ENCODE measurements at places on chromosomes 4 and X.

DNA sequence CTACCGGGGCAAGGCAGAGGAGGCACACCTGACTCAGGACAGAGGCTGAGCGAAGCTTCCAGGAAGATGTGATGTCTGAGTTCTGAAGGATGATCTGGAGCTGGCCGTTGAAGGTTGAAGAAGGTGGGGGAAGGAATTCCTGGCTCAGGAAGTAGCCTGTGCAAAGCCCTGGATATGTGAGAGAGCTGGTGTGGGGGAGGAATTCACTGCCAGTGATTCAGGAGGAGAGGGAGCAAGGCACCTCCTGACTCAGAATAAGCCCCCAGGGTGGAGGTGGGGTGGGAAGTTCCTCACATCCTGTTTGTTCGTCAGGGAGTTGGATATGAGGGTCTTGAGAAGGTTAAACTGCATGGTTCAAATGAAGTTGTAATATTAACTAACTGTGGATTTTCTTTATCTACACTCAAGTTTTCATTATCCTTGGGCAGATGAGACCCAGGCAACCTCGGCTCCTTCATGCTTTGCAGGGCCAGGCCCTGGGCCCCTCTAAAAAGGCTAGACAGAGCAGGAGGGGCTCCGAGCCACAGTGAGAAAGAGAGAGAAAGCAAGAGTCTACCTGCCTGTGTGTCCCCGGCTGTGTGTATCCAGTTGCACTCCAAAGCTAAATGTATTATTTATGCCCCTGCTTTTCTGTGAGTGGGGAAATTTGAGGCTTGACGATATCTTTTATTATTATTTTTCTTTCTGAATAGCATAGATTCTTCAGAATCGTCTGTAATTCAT is 7.1 kb downstream of the NHSL2 start:
- DNase-seq, result no peak

- no peak for DNase-seq
These were observed 19.0 kb upstream of the SUPT20HL2 start for GRCh38 chrX:24332878-24333277.

DNA sequence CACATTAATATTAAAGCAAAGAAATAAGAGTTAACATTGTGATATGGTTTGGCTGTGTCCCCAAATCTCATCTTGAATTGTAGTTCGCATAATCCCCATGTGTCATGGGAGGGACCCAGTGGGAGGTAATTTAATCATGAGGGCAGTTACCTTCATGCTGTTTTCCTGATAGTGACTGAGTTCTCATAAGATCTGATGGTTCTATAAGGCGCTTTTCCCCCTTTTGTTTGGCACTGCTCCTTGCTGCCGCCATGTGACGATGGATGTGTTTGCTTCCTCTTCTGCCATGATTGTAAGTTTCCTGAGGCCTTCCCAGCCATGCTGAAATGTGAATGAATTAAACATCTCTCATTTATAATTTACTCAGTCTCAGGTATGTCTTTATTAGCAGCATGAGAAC is 153.8 kb upstream of the GALNT7 start:
- no peak for DNase-seq

DNA sequence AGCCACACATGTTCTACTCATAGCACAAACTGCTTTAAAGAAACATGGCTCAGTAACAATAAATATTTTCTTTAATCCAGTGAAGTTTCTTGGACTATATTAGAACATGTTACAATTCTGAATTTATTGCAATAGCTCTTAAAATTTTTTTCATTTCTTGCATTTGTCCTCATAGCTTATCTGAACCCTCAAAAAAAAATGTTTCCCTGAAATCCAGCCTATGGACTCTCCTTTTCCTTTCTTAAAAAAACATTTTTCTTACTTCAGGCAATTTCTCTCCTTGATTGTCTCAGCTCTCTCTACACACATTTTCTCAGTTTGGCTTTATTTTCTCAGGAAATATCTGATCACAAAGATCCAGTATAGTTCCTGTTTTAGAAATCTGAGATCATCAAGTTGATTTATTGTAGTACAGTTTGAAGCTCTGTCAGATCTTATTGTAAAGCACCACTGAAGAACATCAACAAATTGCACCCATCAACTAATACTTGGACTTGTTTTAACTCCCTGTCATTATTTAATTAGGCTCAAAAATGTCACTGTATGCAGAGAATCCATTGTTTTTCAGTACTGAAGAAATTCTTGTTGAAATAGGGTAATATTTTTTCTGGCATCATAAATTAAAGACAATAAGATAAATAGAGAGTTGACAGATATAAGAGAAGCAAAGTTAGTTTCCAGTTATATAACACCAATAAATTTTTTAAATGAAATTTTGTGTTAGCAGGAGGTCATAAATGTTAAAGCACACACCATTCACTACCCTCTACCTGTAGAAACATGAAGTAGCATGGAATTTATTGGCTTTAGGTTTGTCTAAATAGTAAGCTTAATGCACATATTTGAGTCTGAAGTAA is 317.7 kb downstream of the ARHGAP24 start:
- no peak for DNase-seq

- no peak for DNase-seq
These were observed 602 bp downstream of the KANTR start for GRCh38 chrX:53094582-53094905.

DNA sequence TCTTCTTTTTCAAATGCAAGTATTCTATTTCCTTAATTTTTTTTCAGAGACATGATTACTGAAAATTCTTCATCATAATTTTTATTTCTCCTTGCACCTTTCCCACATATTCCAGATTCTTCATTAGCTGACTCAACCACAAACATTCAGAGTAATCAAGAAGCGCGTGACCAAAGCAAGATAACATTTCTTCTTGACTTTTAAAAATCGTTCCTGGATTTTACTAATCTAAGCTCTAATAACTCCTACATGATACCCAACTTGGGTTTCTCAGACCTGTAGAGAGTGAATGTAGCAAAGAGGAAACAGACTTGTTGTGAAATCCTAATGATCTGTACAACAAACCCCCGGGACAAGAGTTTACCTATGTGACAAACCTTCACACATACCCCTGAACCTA is 615.0 kb downstream of the TMA16 start:
- no peak for DNase-seq

DNA sequence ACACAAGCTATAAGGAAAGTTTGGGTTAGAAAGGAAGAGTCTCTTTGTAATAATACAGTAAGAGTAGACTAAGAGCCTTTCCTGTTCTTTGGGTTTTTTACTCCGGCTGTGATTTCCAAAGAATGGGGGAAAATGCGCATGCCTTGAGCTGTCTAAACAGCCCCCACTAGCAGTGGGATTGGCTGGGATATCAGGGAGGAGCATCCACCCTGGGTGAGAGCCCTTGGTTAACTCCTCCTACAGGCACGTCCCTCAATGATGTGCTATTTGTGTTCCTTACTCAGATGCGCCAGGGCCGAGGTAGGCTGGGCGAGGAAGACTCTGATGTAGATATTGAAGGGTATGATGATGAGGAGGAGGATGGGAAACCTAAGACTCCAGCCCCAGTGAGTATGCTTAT is 74.0 kb upstream of the OGT start:
- no peak for DNase-seq

DNA sequence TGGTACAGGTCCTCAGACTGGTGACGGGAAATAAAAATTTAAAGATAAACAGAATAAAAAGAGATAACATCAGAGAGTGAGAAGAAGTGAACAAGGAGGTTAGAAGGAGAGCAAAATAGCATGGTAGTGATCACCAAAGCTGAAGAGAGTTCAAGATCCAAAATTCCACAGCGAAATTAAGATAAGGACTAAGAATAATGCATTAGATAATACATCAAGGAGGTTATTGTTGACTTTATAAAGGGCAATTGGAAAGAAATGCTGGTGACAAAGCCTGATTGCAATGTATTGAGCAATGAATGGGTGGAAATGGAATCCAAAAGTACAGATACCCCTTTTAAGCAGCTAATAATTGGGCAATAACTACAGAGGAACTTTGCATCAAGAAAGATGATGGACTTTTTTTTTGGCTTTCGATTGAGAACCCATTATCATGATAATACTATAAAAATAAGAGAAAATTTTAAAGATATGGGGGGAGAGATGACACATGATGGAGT is 101.6 kb upstream of the MAP9 start:
- no peak for DNase-seq

- DNase-seq, result no peak
These were observed 76.2 kb downstream of the DOCK11 start for GRCh38 chrX:118571836-118572235.

DNA sequence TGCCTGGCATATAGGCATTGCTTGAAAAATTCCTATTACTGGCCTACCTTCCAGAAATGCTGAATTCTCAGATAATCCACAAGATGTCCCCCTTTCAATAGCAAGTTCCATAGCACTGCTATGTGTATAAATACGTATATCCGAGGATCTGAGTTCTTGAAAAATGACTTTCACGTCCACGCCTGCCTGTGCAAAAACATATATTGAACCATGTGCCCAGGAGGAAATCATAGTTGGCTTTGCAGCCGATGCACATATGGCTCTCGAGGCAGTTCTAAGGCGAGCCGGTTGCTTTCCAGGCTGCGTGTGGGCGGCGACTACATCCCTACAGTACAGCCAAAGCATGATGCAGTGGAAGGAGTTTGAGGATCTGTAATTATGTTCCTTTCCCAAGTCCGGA is 55.4 kb upstream of the ESX1 start:
- no peak for DNase-seq

GRCh38 chr4:152974468-152975379 is 38.6 kb downstream of the FHDC1 start:
- no peak for DNase-seq

DNA sequence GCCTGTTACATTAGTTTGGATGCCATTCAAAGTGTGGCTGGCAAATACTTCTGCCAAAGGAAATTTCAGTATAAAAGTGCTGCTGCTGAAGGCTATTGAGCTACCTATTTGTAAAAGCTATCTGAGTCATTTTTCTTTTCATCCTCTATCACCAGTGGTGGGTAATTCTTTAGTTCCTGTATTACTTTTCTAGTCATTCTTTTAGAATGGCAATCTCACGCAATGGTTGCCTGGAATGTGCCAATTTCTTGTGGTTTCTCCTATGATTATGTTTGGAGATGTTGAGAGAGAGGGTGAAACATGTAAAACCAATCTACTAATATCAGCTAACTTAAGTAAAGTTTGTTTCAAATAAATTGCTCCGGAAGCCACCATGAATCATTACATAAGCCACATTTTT is 685.0 kb downstream of the RAPGEF2 start:
- no peak for DNase-seq

DNA sequence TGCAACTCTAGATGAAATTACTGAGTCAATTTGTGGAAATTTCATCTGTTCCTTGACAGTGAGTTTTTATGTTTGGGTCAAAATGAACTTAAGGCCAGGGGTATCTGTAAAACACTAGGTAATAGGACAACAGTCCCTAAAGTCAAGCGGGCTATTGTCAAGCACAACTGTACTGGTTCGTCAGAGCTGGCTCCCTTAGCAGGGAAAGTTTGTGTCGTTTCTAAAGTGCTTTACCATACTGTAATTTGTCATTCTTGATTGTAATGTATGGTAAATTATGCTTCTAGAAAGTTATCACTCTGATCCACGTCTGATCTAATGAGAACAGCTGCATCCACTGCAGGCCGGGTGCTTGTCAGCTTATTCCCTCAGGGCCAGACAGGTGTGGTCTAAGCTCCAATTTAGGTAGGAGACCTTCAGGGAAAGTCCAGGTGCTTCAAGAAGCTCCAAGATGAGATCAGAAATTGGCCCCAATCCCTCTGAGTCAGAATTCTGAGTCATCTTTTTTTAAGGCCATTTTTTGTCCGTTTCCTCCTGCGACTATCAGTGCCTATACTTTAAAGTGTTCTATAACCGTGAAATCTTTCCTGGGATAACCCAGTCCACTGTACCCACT is 92.2 kb downstream of the PALLD start:
- no peak for DNase-seq

GRCh38 chr4:95190751-95191436 is 357.9 kb downstream of the UNC5C start:
- no peak for DNase-seq

DNA sequence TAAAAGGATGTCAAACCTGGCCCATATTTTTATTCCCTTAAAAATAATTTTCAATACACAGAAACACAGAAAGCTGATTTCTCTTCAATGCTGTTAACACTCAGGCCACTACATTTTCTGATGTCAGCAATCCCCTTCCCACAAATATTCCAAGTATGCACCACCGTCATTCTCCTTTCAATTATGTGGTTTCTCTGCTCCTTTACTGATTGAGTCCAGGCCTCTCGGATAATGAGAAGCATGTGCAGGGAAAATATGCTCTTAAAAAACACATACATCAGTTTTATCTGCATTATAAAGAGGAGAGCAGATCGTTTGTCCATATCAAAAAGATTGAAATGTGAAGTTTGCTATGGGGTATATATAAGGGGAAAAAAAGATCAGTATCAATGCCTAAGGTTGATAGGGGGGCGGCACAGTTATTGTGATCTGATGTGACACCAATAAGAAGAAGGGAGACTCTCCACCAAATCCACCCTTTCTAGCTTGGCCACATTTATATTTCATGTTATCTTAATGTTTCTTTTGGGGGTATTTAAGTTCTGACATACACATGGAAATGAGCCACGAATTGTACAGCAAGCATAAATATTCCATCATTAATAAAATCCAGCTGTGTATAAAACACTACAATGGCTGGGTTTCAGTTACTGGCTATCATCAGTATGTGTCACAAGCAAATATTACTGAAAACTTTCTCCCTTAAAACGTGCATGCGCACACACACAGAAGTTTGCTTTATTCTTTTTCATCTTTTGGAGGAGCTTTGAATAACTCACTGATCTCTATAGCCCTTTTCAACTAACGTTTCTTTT is 6.4 kb downstream of the AMOT start:
- no peak for DNase-seq

GRCh38 chr4:189858435-189858834 is 82.2 kb upstream of the FRG1 start:
- no peak for DNase-seq

- no peak for DNase-seq
These were observed 22.1 kb upstream of the NDST3 start for GRCh38 chr4:118012142-118012541.

GRCh38 chr4:136395212-136395722 is 1137.0 kb downstream of the PCDH18 start:
- DNase-seq, result no peak

DNA sequence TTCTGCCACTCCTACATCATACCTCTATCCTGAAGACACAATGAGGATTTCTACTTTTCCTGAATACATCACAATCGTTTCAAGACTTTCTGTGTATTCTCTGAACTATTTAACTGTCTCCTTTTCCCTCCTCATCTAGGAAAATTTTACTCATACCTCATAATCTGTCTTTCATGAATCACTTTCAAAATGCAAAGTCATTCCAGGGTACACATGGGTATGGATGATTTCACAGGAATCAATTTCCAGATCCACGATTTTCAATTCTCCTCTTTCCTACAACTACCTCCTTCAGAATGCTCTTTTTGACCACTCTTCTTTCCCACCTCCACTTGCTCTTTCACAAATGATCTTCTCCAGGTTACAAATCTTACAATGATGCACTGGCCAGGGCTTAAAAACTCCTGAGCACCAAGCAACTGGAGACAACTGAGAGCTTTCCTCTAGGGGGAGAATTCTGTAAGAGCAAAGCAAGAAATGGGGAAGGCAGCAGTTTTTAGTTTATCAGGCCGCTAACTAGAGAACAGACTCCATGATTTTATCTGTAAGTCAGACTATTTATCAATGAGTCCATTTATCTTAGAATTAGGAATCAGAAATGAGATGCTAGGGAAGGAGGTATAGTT is 116.4 kb downstream of the PPP3CA start:
- no peak for DNase-seq

Data from stimulated activated CD8-positive, alpha-beta memory T cell treated with anti-CD3 and anti-CD28 coated beads, Interleukin-2, amount 100 ng/mL, for 1 hour (primary cell).